WERI-Rb-1 (cell line): ENCODE measurements at places on chromosomes 2 and 18.

DNA sequence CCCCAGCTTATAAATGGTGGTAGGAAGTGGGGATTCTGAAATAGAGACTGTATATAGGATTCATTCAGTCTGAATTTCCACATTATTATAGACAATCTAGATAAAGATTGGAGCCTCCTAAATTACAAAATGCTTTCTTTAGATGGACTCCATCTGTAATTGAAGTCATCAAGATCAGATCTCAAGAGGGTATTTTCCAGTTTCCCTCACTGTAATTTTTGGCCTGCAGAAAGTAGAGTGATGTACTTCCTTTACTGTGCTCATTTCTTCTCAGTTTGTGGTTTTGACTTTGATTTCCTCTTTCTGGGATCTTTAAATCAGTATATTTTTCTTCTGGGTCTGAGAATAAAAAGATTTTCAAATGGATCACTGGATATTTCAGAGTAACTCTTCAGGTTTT lies 7.2 kb downstream of the BABAM2 start:
- no peak for DNase-seq

DNA sequence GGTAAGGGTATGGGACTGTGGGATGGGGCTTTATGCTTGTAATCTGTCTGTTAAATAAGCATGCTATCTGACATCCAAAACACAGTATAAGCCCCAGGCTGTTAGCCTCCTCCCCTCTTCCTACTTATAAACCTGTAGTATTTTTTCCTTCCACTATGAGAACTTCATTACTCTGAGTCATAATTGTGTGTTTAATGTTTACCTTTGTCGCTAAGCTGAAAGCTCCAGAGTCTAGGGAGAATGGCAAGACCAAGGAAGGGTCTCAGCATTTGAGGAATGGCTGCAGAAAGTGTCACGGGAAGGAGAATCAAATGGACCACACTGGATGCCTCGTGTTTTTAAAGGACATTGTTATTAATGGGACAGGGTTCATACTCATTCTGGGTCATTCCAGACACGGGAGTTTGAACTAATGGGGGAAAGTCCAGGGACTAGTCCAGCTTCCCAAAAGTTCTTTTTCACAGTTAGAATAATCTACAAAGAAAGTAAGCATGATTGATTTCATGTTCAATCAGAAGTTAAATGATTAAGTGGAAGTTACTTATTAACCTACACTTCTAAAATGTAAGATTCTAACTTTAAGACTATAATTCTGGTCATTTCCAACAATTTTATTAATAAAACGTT lies 292.2 kb downstream of the AFF3 start:
- no peak for DNase-seq

DNA sequence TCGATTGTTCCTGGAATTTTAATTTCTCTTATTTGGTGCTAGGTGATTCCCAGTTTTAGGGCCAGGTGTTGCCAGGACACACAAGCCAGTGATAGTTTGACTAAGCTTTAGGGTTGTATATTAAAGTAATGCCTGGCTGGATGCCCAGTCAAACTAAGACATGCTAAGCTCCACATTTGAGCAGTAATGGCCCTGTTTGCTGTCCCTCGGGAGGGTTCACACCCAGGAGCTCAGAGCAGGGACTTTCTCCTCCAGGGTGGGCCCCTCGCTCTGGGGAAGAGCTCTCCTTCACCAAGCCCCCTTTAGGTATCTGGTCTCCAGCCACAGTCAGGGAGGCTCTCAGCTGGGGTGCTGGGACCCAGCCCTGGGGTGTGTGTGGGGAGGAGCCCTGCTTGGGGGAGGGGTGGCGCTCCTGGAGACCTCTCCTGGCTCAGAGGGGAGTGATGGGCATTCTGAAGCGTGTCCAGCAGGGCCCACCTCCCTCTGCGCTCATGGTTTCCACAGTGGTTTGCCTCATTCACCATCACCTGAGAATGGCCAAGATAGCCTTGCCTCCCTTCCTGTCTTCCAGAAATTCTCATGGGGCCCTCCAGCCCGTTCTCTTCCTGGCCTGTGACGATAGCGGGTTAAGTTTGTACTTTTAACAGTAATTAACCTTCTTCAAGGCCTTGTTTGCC lies 31.7 kb downstream of the INPP4A start:
- no peak for DNase-seq

GRCh38 chr2:71952572-71953188 lies 195.0 kb downstream of the CYP26B1 start:
- DNase-seq = no peak

GRCh38 chr2:50833036-50833435 lies 198.9 kb downstream of the NRXN1 start:
- no peak for DNase-seq

- DNase-seq = no peak
Observed at GRCh38 chr2:107402330-107402729, 424.4 kb upstream of the RGPD4 start.

DNA sequence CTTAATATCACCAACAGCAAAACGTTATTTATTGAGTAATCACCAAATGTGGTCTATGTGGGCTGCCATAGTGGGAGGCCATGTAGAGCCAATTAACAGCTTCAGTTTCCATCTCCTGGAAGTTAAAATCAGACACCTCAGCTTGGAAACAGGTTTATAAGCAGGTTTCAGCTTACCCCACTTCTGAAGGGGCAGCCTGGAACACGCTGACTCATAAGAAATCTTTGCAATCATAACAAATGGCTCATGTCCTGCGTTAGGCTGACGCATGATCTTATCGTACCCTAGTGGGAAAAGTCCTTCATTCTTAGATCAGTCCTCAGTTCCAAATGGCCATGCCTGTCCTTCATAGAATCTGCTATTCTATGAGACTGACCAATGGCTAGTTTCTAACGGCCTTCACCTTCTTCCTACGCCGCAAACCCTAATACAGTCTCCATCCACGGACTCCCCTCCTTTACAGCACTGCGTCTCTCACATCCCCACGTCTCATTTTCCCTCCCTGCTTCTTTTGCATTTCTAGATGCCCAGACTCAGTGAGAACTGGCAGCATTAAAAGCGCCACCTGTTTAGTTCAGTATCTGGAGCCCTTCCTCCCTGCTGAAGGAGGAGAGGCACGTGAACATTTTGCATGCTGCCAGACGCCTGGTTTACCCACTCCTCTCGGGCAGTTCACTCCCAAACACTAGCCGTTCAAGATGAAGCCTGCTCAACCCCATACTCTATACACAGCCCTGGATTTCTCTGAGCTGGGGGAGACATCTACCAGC lies 24.2 kb upstream of the BZW1 start:
- no peak for DNase-seq
